ENCODE measurements at places on chromosomes 3 and 15.
A peak's percentile ranks its signal among the peaks of the same experiment; 100 is the strongest.

- no peak for DNase-seq
Measured at GRCh38 chr15:96053031-96053780, 277.3 kb upstream of the NR2F2 start.

DNA sequence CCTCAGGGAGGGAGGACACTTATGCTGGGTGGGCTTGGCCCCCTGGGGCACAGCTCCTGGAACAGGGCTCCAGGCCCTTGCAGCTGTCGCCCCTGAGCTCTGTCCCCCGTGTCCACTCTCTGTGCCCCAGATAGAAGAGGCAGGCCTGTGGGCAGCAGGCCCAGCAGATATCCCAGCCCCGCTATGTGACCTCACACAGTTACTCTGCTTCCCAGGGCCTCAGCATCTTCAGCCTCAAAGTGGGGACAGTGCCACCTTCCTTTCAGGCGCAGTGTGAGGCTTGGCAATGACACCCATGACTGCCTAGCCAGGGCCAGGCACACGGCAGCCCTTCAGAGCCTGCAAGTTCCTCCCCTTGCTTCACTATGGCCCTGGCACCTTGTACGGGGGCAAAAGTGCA is 98.4 kb downstream of the IQSEC1 start:
- no peak for DNase-seq

- no peak for DNase-seq
Measured at GRCh38 chr3:147388700-147389580, 17.4 kb downstream of the ZIC4 start.

- peak; percentile 88 for DNase-seq
Measured at GRCh38 chr3:185253645-185254410, at the start of gene EHHADH. EHHADH (minus strand) TSS chr3:185254049; CDS start chr3:185254022, 27 bp downstream.

- DNase-seq: peak; percentile 19
Measured at GRCh38 chr15:37130356-37130755, 30.0 kb upstream of the MEIS2 start.

DNA sequence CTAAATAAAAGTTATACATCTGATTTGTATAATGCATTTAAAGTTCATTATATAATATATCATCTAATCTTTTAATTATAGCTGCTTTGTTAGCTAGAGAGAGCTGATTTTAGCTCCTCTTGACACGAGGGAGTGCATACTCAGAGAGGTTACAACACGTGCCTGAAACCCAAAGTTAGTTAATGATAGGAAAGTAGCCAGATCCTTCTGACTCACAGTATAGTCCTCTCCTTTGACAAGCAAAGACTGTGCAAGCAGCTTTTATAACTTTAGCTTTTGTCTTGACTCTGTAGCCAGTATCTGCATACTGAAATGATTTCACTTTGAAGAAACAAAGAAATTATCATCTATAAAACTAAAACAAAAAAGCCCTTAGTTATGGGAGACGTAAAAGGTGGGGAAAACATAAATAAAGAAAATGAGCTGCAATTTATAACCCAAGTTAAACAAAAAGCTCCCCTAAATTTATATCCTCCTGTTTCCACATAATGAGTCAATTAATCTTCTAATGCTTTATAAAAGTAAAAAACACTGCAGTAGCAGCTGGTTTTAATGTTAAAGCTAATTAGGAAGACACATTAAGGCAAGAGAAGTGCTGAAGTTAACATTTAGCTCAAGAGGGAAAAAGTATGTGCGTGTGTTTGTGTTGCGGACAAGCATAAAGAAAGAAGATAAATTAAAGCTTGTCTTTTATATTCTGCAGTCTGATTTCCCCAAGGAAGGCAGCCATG is 13.1 kb downstream of the GABRR3 start:
- DNase-seq: peak; percentile 35

GRCh38 chr3:56131974-56132590 is 336.2 kb downstream of the ERC2 start:
- peak; percentile 90 for DNase-seq

- DNase-seq: no peak
Measured at GRCh38 chr15:86235667-86236066, 156.0 kb downstream of the AGBL1 start.

DNA sequence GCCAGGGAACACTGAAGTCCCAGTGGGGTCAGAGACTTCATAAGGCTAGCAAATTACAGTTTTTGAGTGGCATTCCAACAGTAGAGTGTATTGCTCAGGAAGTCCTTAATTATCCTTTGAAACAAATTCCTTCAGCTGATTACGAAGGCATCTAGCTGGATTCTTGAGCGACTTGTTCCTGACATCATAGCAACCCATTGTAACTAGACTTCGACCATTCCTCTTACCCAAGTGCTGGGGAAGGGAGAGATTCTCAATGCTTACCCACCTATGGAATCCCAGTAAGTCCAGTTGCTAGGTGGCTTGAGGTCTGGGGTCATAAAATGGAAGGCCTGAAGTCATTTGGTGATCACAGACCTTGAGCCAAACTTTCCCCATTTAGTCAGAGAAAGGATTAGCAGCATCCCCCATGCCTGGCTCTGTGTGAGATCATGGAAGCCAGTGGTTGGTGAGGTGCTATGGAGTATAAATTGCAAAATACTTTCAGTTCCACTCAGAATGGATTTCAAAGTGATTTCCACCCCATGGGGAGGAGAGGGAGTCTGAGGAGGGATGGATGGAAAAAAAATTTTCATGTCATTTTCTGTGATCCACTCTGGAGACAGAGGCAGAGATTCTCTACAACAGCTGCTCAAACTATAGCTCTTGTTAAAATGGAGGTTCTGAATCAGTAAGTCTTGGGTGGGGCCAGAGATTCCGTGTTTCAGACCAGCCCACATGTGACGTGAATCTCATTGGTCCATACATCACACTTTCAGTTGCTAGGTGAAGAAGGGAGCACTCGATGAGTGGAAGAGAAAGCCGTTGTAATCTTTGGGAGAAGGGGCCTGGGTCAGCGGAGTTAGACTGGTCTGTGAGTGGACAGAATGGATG is 45.7 kb downstream of the CD86 start:
- no peak for DNase-seq

- DNase-seq: peak; percentile 64
Measured at GRCh38 chr15:41661518-41662225, 1.5 kb downstream of the MGA start.

DNA sequence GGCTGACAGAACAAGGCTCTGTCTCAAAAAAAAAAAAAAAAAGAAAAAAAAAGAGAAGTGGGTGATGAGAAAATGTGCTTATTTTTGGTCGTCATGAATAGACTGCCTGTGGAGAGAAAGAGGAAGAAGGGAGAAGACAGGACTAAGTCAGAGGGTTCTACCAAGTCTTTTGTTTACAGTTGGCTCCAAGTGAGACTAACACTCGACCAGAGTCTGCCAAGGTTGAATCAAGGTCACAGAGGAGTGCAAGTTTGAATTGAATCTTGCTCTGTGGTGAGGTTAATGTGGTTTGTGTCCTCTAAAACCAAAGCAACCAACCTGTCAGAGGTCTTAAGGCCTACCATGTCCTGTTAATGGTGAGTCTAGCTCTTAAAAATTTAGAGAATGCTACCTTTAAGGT is 334.1 kb upstream of the GRM7 start:
- DNase-seq: no peak

DNA sequence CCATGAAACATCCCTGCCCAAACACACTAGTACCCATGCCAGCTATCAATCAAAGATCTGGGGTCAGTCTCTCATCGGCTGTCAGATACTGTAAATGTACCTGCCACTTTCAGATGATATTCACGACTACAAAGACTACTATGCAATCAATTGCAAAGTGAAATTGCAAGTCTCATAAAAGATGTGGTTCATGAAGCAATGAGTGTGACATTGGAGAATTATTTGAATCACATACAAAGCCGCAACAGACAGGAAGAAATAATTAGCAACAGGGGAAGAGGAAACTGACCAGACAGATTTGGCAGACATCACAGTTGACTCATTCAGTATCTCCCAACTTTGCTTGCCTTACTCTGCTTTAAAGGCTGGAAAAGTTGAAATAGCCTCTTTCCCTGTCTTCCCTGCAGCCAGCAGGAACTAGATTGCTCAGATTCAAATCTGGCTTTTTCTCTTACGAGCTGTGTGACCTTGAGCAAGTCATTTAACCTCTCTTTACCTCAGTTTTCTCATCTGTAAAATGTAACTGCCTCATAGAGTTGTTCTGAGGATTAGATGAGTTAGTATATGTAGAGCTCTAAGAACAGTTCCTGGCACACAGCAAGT is 95.7 kb upstream of the C3orf80 start:
- DNase-seq: peak; percentile 95

GRCh38 chr15:95718441-95718840 is 612.1 kb upstream of the NR2F2 start:
- DNase-seq: no peak

DNA sequence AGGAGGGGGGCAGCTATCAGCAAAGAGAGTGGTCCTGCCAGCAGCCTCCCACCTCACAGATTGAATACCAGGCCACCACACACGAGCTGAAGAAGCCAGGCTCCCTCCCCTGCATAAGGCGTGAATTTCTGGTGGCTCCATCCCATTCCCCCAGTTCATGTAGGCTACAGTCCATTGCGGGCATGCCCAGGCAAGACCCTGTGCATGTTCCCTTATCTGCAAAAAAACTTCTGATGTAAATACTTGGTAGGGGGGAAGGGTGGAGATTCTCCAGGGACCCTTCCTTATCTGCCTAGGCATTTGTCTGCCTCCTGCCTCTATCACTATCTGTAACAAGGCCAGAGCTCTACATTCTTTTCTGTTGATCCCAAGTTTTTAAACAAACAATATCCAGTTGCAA is 27.6 kb upstream of the UBP1 start:
- DNase-seq: no peak

- DNase-seq: peak; percentile 4
Measured at GRCh38 chr15:81362790-81363189, 11.2 kb downstream of the TMC3 start.

GRCh38 chr15:41971895-41972252 is 483 bp downstream of the EHD4 start:
- DNase-seq: peak; percentile 29

- no peak for DNase-seq
Measured at GRCh38 chr3:194382196-194382891, 12.8 kb upstream of the LRRC15 start.

- peak; percentile 93 for DNase-seq
Measured at GRCh38 chr3:126389112-126389793, 5.5 kb upstream of the CFAP100 start.

DNA sequence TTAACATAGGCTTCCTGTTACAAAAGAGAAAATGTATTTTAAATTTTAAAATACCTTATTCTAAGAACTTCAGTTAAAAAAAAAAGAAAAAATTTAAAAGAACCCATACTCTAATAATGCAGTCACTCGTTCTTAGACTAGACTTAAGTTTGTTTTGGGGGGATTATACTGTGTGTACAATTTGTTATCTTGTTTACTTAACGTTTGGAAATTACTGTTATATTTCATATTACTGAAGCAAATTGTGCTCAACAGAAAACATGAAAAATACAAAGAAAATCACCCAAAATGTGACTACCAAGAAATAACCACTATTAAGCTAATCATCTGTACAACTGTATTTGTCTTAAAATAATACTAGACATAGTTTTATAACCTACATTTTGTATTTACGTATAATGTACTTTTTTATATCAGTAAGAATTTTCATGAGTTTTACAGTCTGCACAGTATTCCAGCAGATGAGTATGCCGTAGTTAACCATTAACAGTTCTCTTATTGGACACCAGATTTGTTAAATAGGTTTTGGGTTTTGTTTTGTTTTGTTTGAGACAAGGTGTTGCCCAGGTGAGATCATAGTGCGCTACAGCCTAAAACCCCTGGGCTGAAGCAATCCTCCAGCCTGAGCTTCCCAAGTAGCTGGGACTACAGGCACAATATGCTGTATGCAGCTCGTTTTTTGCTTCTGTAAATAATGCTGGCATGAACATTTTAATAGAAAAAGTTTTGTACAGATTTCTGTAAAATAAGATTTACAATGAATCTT is 88.8 kb upstream of the CHD2 start:
- DNase-seq: no peak

DNA sequence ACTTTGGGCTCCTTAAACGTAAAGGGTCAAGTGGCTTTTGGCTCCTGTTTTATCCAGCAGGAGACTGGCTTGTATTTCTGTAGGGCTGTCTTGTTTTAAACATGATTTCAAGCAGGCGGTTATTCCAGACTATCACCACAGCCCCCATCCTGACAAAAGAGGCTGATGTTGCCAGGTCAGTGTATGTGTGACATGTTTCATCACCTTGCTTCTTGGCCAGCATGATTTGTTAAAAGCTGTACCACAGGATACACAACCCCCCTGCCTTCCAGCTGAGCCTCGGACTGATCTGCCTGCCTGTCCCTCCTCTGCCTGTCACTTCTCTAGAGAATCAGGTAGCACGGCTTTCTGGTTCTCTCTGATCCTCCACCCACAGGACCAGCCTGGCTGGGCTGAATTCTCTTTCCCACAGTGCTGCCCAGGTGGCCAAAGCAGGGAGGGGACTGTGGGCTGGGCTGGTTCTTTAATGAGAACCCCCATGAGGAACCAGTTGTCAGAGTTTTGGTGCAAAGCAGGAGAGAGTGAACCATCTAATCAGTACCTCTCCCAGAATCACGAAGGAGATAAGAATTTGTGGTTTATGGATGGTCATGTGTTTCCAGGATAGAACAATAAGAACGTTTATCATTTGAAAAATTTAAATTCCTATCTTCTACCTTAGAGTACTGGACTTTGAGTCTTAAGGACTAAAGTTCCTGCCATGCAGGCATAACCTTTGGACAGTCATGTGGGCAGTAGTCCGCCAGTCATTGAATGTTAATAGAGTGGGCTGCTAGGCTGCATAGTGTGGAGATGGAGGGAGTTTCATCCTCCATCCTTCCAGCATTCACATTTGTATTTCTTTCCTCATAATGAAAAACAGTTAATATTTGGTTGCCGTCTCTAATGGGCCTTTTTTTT is 8.8 kb downstream of the ABHD6 start:
- DNase-seq: no peak

DNA sequence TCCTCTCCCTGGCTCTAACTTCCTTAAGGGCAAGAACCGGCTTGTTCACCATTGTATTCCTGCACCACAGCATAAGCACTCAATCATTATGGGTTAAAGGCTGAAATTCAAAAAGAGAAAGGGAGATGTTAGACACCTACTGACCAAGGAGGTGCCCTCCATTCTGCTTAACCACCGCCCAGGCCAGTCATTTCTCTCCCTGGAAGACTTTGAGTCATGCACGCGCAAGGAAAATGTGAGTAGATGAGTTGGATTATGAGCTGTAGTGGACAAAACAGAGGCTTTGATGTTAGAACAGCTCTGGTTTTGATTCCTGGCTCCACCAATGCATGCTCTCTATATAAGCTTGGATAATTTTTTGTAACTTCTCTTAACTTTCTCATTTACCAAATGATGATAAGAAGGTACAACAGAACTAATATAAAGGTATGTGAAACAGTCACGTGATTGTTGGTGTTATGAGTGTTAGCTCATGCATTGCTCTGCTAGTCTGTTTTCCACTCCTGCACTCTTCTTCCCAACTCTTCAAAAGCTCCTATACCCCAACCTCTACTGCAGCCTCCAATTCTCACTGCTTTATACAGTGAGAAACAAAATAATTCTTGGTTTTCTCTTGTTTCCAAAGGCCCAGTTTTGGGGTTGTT is 148.4 kb upstream of the ATP11B start:
- DNase-seq: no peak
